ENCODE measurements at places on chromosomes 1 and 21. TPM values are rescaled to one million over a fixed set of nuclear protein-coding genes. Genes with fewer than 3 reads are reported as not detected.

Gene FCN3
- not detected for total RNA-seq

- DNase-seq, result no peak
Measured at GRCh38 chr1:13646521-13646920, 53.5 kb upstream of the PRDM2 start.

- peak; percentile 58 for DNase-seq
Measured at GRCh38 chr1:180231506-180231921, 1.4 kb downstream of the LHX4 start.

DNA sequence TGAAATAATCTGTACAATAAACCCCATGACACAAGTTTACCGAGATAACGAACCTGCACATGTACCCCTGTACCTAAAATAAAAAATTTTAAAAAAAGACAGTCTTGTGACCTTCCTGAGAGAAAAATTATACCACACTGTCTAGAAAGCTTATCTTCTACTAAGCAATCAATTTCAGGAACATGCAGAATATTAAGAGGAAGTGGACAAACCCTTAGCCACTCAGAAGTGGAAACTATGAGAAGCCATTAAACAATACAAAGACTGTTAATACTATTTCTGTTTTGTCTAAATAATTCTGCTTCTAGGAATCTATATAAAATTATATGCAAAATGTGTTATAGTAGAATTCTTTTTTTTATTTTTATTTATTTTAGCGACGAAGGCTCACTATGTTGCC, 93.9 kb downstream of the ADAMTS1 start:
- DNase-seq, result no peak

- DNase-seq, result no peak
Measured at GRCh38 chr1:241751524-241751923, 96.5 kb upstream of the EXO1 start.

- no peak for DNase-seq
Measured at GRCh38 chr1:219201656-219202055, 28.0 kb downstream of the LYPLAL1 start.

DNA sequence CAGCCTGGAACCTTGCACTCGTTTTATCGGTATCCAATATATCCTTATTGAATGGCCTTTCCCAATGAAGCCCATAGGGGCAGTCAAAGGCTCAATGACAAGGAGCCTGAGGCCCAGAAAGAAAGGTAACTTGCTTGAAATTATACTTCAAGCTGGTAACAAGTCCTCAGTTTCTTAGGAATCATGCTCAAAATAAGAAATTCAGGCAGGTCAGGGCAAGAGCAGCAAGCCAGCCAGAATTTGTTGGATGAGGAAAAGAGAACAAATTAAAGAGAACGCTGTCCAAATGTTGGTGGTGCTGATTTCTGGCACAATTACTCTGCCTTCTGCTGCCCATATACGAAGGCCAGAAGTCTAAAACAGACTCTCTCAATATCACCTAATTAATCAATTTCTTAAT, 77.6 kb downstream of the DDX20 start:
- peak; percentile 30 for DNase-seq

GRCh38 chr1:17404034-17404684, 32.2 kb downstream of the PADI6 start:
- DNase-seq, result no peak

DNA sequence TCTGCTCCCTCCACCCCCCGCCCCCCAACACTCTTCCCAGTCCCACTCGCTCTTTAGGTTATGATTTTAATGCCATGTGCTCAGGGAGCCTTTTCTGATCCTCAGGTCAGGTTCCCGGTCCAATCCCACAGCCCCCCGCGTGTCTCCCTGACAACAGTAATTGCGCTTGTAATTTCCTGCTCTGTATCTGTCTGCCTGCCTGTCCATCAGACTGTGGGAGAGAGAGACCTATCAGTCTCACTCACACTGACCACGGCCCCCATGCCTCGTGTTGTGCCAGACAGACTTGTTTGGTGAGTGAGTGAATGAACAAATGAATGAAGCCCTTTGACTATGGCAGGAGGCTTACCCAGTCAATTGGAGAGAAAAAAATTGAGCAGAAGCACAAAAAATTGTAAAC, 50.8 kb upstream of the ECE1 start:
- DNase-seq, result no peak

GRCh38 chr1:119279456-119280381, 88.9 kb upstream of the HAO2 start:
- peak; percentile 65 for DNase-seq

DNA sequence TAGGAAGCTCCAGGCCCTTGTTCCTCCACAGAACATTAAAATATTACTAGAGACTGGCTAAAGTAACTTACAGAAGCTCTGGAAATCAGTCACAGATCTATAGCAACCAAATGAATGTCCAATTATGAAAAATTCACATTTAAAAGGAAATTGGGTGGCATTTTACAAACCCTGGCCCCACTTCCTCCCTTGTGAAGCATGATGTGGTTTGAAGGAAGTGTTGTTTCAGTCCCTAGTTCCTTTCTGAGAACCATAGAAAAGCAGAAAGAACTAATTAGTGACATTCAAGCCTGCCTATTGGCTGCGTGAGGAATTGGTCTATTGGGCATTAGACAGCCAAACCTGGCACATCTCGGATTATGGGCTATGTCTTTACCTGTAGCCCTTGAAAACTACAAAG, 649.7 kb upstream of the NEGR1 start:
- DNase-seq, result no peak

DNA sequence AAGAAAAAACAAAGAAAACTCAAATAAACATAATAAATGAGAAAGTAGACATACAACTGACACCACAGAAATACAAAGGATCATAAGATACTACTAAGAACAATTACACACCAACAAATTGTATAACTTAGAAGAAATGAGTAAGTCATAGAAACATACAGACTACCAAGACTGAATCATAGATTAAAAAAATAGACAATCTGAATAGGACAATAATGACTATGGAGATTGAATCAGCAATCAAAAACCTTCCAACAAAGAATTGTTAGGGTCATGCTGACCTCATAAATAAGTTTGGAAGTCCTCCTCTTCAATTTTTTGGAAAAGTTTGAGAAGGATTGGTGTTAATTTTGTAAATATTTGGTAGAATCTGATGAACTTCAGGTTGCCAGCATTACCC, 159.0 kb downstream of the PTBP2 start:
- no peak for DNase-seq

DNA sequence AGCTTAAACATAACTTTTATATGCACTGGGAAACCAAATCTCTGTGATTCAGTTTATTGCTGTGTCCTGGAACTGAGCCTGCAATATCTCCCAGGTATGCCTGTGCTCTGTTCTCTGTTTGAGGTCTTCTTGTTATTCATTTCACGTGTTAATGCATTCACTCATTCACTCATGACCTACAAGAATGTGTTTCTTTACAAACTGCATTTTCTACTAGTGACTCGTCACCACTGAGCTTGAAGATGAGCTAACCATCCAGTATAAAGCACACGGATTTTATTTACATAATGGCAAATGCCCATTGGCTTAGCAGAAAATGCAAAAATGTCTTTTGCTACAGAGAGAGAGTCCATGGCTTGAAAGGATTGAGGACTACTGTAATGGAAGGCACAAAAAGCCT, 75.0 kb upstream of the DUSP10 start:
- DNase-seq, result no peak

DNA sequence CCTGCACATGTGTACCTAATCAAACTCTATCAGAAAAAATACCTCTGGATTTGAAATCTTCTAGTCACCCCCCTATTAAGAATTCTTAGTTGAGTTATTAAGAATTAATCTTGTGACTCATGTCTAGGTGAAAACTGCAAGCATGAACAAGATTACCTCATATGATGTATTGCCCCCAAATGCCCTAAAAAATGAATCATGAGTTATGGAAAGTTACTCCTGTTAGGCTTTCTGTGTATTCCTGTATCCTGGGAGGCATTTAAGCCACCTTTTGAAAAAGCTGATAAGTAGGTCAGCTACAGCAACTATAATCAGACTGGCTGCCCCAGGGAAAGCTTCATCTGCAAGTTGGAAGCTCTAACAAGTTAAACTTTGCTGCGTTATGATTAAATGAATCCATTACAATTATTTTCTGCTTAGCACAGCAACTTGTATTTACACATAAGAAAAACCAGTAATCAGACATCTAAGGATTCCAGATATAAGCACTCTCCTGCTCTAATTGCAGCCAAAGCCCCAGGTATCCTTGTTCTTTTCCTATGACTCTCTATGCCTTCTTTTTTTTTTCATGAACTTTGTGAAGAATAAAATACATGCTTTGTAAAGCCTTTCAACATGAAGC, 147.7 kb downstream of the NTPCR start:
- DNase-seq, result no peak

GRCh38 chr1:222167111-222167510, 380.8 kb downstream of the HHIPL2 start:
- peak; percentile 97 for DNase-seq

DNA sequence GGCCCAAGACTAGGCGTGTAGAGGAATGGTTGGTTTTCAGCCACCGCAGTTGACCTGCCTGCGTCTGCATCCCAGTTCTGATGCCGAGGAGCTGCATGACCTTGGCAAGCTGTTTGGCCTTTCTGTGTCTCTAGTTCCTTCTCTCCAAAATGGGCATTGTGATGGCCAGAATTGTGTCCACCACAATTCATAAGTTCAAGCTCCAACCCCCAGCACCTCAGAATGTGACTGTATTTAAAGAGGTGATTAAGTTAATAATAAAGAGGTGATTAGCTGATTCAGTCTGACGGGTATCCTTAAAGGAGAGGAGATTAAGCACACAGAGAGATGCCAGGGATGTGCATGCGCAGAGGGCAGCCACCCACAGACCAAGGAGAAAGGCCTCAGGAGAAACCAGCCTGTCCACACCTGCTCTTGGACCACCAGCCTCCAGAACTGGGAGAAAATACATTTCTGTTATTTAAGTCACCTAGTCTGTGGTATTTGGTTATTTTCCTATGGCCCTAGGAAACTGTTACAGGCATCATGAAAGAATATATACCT, 28.5 kb downstream of the MAB21L3 start:
- no peak for DNase-seq

- DNase-seq, result peak; percentile 95
Measured at GRCh38 chr1:203692565-203693470, 66.2 kb downstream of the ATP2B4 start.

- DNase-seq, result no peak
Measured at GRCh38 chr1:207036865-207037264, 4.3 kb upstream of the C1orf116 start.

All from myocyte (in vitro differentiated cells).